Esophagus muscularis mucosa (tissue), 4 donors: ENCODE measurements at places on chromosomes 4 and X. TPM values are rescaled to one million over a fixed set of nuclear protein-coding genes. Genes with fewer than 3 reads are reported as not detected.

DNA sequence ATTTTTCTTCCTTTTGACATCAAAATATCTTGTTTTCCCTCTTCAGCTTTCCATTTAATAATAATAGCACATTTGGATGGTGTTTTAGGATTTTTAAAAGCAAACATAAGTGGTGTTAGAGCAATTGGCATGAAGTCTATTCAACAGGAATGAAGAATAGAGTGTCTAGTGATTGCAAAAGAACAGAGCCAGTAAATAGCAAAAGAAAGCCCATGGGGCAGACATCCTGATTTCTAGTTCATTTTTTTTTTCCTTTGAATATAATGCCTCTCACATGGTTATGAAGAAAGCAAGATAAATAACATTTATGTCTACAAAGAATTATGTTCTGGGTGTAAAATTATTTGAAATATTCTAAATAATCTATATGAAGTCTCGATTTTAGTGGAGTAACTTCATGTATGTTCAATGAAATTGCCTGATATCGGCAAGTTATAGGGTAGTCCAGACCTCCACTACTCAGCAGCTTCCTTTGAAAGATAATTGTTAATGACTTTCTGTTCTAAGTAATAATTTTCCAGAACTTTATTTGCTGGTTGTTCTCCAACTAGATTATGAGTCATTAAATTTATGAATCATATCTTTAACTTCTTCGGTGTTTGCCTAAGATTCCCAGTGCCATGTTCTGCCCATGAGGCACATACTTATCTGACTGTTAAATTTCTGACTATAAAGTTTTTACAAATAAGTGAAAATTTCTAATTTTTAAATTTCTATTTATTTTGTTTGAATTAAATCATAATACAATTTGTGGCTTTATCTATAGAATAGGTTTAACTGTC lies 587.9 kb downstream of the TLL1 start:
- DNase-seq: no peak

MTTP gene
- total RNA-seq: 0.57 TPM

GRCh38 chrX:37474478-37474877 lies 97.0 kb upstream of the LANCL3 start:
- DNase-seq: no peak

PHOX2B gene
- total RNA-seq: 3.0 TPM

DNA sequence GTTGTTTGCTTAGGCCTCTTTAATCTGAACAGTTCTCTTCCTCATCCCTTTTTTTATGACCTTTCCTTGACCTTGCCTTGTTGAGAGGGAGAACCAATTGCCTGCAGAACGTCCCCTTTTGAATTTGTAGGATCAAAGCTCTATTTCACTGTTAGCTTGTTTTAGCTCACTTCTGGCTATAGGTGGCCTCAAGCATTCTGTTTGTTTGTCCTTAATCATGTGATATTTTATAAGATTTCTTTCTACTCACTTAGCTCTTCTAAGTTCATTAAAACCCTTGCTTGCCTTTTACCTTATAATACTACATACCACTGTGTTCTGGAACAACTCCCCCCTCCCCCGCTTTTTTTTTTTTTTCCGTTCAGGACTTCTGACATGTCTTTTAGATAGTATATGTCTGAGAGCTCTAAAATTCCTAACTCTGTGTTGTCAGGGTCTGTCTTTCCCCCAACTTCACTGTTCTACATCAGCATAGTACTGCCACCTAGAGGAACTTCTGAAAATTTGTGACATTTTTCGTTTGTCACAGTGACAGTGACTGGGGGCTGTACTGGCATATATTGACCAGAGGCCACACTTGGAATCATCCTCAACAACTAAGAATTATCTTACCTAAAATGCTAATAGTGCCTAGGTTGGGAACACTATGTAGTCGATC lies 128.5 kb downstream of the LARP7 start:
- DNase-seq: no peak

DNA sequence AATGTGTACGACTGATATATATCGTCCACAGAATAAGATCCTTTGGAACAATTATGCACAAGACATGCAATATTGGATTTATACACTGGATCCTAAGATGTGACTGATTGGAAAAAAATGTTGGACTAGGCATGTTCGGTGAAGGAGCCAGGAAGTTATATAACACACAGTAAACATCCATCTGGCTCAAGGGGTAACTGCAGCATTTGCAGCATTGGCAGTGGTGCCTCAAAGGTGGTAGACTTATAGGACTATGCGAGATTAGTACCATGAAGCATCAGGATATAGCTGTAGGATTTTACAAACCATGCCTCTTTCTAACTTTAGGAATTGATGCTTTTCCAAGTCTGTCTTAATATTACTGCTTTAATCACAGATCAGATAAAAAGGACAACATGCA lies 34.3 kb downstream of the MSX1 start:
- DNase-seq: no peak

DNA sequence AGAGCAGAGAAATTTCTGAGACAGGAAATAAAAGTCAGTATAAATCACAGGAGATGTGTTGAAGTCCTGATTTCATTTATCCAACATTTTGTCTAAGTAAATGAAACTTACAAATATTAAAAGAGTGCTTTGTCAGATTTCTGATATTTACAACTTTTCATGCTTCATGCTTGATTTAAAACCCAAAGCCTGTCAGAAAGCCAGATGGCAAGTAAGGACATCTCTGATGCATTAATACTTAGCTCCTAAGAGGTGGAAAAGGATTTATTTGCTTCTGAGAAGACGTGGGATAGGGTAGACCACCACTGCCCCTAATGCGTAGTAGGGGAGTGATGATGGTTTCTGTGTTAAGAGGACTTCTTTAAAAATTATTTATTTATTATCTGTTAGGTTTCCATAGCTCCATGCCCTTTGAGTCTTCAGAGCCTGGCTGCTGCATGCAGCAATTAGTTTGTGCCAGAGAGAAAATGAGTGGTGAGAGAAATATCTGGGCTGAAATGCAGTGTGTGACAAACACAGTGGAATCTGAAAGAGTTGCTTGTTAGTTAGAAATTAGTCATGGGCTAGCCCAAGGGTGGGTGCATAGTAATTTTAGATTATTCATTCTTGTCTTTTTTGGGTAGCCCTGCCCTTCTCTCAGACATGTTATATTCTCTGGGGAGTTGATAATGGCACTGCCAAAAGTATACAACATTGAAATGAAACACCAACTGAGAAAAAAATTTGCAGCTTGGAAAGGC lies 333.8 kb downstream of the C4orf33 start:
- DNase-seq: no peak

DNA sequence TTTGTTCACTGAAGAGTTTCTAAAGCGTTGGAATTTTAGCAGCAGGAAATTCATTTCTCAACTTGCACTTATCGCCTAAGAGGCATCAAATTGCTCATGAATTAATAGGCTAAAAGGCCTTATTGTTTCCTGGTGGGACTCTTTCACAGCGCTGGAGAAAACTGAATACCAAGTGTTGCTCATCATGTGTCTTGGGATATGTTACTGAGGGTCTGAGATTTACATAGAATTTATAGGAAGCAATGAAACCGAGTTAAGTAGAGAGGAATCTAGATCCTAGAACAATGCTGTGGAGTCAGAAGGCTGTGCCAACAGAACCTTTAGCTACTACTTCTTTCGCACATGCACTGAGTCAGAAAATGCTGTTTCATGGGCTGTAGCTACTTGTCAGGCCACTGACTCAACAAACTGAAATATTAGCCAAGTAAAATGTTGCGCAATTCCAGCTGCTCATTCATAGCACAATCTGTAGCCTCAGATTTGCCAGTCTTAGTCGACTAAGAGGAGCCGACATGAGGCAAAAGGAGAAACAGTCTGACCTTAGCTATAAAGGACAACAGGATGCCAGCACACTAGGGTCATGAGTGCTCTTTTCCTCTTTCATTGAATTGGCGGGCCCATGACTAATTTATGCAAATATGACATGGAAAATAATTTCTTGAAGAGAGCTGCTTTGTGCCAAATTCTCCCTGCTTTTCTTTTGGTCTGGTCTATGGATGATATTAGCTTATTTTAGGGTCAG lies 35.9 kb upstream of the CXCL8 start:
- no peak for DNase-seq

- no peak for DNase-seq
Observed at GRCh38 chrX:82677286-82677685, 830.8 kb upstream of the POU3F4 start.

- no peak for DNase-seq
Observed at GRCh38 chr4:18850867-18851266, 829.3 kb upstream of the LCORL start.

DNA sequence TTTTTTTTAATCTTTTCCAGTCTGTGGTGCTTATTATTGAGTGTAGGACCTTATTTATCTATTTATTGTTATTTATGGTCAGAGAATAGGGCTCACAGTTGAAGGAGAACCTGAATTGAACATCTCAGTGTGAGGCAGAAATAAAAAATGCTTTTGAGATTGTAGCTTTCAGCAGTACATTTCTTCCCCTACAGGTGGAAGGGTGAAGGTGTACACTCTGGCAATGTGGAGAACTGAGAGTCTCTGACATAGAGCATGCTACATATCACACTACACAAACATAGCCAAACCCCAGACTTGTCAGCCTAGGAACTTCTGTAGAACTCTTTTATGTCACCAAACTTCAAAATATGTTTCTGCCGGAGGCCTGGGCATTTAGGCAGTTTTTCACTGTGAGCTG lies 140.2 kb downstream of the STIM2 start:
- no peak for DNase-seq

- DNase-seq: no peak
Observed at GRCh38 chr4:242121-242848, 63.0 kb downstream of the ZNF732 start.

DNA sequence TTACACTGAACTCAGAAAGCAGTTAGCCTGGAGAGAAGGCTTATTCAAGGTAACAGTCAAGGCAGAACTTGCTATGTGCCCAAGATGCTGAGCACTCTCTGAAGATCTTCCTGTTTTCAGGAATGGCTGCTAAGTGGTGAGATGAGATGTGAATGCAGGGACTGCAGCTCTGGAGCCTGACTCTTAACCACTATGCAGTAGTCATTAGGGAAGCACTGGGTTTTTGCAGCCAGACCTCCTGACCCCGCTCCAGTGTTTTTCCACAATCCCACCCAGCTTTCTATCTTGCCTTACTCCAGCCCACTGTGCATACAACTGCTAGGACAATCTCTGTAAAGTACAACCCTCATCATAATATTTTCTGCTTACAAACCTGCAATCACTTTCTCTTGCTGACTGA lies 95.2 kb upstream of the LNX1 start:
- DNase-seq: no peak

GRCh38 chr4:55673424-55673823 lies 37.3 kb upstream of the NMU start:
- DNase-seq: no peak

DNA sequence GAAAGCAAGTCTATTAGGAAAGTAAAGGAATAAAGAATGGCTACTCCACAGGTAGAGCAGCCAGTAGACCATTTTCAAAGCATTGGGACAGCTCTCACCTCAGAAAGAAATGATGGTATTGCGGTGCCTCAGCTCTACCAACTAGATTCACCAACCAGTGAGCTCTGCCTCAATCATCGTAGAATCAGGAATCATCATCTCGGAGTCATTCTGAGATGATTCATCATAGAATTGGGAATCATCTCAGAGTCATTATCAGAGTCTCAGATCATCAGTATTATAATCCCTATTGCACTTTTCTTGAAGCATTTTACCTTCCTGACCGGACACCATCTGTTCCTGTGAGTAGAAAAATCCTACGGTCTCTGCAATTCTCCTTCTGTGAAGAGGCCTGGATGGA lies 17.5 kb upstream of the SAT1 start:
- DNase-seq: no peak

GRCh38 chr4:123488916-123489315 lies 92.3 kb downstream of the SPRY1 start:
- DNase-seq: no peak

DNA sequence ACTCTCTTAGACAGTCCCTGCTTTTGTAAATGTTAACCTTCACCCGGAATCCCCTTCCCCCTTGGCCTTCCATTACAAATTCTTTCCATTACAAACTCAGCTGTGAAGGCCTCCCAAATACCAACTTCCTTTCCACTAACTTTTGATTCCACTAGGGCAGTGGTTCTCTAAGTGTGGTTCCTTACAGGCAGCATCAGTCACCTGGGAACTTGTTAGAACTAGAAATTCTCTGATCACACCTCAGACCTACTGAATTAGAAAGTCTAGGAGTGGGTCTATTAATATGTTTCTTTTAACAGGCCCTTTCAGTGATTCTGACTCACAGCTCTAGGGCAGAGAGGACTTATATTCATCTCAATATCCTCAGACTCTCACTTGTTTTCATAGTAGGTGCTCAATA lies 19.0 kb upstream of the MRPL1 start:
- no peak for DNase-seq

- DNase-seq: no peak
Observed at GRCh38 chr4:40550948-40551462, 78.7 kb downstream of the RBM47 start.

CXCL3 gene
- 2.2 TPM for total RNA-seq

DNA sequence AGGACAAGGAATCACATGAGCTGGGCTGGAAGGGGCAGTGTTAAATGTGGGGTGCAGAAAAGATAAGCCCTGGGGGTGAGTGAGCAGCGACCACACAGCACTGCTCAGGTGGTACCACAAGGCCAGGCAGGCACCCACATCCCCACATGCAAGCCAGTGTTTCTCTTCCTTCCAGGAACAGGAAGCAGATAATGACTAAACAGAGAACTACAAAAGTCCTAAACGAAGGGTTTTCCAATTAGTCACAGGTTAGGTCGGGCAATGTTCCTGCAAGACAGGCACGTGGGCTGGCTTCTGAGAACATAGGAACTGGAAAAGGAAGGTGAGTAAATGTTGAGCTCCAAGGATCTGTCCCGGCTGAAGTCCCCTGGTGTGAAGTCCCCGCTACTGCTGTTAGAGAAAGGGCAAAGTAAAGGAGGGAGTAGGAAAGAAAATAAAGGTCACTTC lies 19.5 kb downstream of the RELL1 start:
- DNase-seq: no peak

GRCh38 chrX:3326681-3327080 lies 19.8 kb downstream of the MXRA5 start:
- no peak for DNase-seq

DNA sequence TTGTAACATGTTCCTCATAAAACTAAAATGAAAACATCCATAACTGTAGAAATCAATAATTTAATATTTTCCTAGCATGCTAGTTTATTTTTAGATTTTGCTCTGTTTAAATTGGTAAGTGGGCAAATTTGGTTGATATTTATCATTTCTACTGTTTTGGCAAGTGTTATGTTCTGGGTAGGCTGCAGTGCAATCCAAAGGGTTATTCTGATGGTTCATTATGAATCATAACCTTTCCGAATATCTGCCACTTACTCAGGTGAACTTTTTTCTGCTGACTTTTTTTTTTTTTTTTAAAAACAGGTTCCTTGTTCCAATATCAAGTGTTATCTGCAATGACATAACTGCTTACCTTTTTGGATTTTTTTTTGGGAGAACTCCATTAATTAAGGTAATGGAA lies 52.0 kb downstream of the CDS1 start:
- DNase-seq: no peak

- DNase-seq: no peak
Observed at GRCh38 chrX:68894513-68895340, 65.9 kb downstream of the EFNB1 start.

FAAH2 gene
- 0.97 TPM for total RNA-seq

GRCh38 chr4:185112104-185112503 lies 31.0 kb upstream of the SLC25A4 start:
- DNase-seq: no peak

APELA gene
- not detected for total RNA-seq

GRCh38 chrX:73131276-73131675 lies 52.0 kb upstream of the PABPC1L2A start:
- no peak for DNase-seq

MAGEC2 gene
- not detected for total RNA-seq

GRCh38 chrX:140099221-140099620 lies 133.9 kb upstream of the CXorf66 start:
- DNase-seq: no peak
